Left hindlimb (tissue), 1 donor: ENCODE measurements at places on chromosomes 11 and 22.

GRCh38 chr22:33544707-33545106 is 375.6 kb downstream of the LARGE1 start:
- no peak for DNase-seq

DNA sequence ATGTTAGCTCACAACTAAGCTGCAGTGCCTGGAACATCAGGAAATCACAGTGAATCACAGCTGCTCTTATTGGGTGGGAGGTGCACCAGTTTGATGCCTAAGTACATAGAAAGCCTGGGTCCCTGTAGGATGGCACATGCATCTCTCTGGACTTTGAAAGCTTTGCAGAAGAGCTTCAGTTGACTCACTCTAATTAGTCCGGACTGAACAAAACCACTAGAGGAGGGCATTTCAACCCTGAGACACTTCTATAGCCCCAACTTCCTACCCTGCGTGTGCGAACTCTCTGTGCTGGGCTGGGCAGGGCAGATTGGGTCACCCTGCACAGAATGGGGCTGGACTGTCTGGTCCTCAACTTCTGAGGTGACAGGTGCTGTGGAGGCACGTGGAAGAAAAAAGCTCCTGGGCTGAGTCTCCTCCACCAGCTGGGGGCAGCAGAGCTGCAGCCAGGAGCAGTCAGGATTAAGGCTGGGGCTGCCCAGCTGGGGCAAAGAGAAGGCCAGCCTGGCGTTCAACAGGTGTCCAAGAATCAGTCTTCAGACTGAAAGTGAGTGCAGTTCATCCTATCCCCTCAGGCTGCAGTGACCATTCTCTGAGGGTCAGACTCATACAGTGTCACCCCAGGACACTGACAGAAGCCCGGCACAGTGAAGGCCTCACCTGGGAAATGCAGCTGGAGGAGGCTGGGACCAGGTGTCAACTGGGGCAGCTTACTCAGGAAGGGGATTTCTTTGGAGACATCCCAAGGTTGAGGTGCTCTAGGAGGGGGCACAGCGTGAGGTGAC is 22.1 kb downstream of the GGTLC2 start:
- DNase-seq, result no peak

DNA sequence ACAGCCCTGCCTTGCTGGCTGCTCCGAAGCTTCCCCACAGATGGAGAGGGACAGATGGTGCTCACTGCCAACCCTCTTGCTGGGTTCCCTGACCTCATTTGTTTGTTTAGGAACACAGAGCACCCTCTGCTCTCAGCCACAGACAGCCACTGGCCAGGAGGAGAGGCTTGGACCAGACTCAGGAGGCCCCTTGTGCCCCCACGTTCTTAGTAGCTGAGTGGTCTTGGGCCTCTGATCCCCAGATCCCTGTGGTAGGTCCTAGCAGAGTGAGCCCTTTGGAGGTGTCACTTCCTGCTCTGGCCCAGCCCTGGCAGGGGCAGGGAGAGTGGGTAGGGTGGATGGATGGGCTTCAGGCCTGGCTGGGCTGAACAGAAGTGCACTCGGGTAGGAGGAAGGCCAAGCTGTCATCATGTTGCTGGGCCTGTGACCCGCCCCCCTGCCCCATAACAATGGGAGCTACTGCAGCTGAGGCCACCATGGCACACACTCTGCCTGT is 84.0 kb downstream of the DHCR7 start:
- no peak for DNase-seq

DNA sequence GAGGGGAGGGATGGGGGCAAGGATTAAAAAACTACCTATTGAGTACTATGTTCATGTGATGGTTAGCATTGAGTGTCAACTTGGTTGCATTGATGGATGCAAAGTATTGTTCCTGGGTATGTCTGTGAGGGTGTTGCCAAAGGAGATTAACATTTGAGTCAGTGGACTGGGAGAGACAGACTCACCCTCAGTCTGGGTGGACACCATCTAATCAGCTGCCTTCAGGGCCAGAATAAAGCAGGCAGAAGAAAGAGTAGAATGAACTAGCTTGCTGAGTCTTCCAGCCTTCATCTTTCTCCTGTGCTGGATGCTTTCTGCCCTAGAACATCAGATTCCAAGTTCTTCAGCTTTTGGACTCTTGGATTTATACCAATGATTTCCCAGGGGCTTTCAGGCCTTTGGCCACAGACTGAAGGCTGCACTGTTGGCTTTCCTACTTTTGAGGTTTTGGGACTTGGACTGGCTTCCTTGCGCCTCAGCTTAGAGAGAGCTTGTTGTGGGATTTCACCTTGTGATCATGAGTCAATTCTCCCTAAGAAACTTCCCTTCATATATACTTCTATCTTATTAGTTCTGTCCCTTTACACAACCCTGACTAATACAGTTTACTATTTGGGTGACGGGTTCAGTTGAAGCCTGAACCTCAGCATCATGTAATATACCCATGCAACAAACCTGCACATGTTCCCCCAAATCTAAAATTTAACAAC is 70.2 kb downstream of the MTNR1B start:
- DNase-seq, result no peak

DNA sequence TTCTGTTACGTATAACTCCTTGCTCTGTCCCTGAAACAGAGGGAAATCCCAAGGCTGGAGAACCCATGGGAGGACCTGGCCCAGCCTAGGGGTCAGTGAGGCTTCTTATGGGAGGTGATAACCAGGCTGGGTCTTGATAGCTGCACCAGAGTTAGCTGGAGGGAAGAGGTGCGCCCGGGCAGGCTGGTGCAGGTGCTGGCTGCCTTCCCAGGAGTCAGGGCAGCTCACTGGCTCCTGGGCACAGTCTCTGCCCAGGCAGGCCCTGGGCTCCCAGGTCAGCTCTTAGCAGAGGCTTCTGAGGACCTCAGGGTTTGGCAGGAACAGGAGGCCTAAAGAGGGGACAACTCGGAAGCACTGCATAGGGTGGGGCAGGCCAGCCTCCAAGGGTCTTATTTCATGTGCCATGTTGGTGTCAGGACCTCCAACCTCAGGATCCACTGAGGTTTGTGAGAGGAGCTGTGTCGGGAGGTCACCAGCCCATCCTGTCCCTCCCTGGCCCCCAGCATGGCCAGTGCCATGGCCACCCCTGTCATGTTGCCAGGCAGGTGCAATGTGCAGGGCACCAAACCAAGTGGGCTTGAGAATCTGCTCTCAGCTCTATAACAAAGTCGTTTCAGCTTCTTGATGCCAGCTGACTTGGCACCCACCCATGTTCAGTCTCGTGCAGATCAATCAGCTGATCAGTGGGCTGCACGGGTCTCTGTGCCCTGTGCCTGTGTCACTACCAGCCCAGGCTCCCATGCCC is 20.5 kb upstream of the CELSR1 start:
- DNase-seq, result no peak
